ENCODE measurements at places on chromosomes 7 and 10.

DNA sequence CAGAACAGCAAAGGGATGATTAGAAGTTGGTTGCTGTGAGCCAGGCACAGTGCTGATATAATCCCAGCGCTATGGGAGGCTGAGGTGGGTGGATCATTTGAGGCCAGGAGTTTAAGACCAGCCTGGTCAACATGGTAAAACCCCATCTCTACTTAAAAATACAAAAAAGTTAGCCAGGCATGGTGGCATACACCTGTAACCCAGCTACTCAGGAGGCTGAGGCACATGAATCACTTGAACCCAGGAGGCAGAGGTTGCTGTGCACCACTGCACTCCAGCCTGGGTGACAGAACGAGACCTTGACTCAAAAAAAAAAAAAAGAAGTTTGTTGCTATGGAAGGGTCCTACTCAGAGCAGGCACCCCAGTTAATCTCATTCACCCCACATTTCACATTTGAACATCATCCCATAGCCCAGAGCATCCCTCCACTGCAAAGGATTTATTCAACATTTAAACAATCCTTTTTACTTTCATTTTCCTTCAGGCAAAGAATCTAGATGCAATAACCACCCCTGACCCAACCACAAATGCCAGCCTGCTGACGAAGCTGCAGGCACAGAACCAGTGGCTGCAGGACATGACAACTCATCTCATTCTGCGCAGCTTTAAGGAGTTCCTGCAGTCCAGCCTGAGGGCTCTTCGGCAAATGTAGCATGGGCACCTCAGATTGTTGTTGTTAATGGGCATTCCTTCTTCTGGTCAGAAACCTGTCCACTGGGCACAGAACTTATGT is 4.1 kb downstream of the IL6 start:
- DNase-seq = no peak

GRCh38 chr10:18279173-18279572 is 138.9 kb downstream of the CACNB2 start:
- no peak for DNase-seq

- DNase-seq = no peak
Observed at GRCh38 chr7:24740871-24741270, 16.4 kb downstream of the GSDME start.

DNA sequence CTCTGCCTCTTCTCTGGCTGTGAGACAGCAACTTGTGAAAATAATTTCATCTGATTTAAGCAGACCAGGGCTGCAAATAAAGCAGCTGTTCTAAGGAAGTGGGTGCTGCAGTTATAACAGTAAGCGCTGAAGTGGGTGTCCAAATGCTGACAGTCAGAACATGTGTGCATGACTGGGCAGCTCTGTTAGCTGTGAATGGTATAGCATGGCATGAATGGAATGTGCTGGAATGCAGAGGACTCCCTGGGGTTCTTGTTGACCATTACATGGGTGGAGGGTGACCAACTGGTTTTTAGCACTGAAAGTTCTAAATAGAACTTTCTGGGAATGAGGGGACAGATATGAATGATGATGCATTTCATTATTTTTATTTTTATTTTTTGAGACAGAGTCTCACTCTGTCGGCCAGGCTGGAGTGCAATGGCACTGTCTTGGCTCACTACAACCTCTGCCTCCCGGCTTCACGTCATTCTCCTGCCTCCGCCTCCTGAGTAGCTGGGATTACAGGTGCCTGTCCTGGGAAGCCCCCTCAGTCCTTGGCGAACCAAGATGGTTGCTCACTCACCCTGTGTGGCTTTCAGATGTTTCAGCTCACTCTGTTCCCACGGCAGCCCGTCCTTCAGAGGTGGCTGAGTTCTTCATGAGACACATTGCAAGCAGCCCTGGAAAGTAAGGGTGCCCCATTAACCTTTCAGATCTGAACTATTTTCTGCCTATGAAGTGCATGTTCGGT is 319.8 kb upstream of the PHYHIPL start:
- DNase-seq = no peak

GRCh38 chr7:3188946-3189345 is 112.1 kb upstream of the SDK1 start:
- no peak for DNase-seq

DNA sequence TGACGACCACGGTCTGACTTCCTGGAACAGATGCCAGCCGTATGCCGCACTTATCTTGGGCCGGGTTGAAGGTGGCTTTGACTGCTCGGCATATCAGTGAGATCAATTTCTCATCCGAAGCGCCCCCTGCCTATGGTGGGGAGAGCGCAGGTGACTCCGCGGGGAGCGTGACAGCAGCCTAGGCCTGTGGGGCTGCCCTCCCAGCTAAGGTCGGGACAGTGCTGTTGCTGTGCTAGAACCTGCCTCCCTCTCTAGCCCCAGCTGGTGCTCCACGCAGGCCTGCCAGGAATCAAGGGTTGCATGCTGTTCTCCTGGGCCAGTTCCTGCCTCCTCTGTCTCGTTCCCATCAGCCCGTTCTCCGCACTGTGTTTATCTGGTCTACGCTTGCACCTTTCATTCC is 49.8 kb downstream of the PODXL start:
- no peak for DNase-seq

DNA sequence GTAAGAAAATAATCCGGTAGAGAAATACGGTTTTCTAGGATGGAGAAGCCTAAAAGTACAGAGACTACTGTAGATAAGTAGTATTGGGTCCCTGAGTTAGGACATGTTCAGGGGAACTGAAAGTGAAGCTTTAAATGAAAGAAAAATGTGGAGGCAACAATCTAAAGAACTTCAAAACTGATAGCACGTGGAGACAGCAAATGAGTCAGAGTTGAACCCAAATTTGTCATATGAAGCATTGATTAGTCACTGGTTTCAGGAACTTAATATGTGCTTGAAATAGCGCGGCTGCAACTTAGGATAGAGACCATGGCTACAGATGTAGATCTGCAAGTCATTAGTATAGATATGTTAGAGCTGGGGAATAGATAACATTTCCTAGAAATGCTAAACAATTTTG is 1138.6 kb upstream of the SORCS1 start:
- no peak for DNase-seq

DNA sequence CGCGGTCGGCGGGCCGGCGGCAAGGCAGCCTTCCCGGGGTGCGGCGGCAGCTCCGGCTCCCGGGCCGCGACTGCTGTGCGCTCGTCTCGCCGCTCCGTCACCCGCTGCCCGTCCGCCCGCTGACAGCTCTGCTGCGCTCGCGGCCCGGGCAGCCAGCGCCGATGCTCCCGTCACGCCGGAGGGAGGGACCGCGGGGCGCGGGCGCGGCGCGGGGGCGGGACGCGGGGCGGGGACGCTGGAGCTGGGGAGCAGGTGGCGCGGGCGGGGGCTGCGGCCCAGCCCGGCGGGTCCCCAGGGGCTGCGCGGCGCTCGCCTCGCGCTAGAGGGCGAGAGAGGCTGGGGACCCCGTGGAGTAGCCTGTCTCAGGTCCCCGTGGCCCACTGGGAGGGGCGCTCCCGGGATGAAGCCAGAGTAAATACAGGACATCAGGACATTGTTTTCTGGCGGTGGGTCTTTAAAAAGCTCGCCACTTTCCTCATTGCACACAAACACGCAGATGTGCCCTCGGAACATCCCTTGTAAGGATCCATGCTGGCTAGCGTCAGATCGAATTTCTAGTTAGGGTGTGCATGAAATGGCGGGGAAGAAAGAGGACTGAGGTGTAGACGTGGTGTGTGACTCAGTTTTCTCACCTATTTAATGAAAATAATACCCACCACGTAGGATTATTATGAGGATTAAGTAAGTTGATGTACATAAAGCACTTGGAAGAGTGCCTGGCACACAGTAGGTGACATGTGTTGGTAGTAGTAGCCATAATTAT is at the start of gene ELAPOR2:
Gene ELAPOR2, minus strand, starts transcription at position 130 of the 763 bp plus-strand sequence. CDS start 141 bp downstream, outside the sequence.
- peak; percentile 54 for DNase-seq

DNA sequence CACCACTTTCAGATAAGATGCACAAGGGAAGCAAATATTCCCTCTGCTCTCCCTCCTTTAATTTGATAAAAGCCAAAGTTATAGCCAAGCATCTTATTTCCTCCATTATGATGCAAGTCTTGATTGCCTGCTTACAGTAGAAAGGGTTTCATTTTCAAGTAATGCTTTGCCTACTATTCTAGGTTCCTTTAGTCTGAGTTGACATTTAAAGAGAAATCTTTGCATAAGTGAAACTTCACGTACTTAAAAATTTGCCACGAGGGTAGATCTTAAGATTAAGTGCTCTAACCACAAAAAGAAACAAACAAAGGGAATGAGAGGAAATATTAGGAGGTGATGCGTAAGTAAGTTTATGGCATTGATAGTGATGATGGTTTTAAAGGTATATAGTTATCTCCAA is 78.1 kb upstream of the VWDE start:
- no peak for DNase-seq

- DNase-seq = no peak
Observed at GRCh38 chr10:17607603-17608332, 9.4 kb downstream of the HACD1 start.

- no peak for DNase-seq
Observed at GRCh38 chr10:96365571-96365970, 6.8 kb upstream of the OPALIN start.

- DNase-seq = no peak
Observed at GRCh38 chr7:2523461-2523936, 3.9 kb downstream of the LFNG start.

DNA sequence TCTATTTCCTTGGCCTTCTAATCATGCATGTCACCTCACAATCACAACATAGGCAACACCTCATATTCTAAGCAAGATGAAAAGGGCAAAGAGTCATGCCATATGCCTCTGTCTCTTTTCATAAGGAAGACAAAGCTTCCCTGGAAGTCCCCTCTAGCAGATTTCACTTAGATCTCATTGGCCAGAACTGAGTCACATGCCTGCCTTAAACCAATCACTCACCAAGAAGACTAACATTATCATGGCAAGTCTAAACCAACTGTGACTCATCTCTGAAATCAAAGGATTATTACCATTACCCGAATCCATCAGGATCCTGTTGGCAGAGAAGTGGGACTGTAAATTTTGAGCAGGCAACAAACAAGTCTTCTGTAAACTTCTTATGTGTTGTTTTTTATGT is 27.8 kb downstream of the CAV1 start:
- DNase-seq = no peak

DNA sequence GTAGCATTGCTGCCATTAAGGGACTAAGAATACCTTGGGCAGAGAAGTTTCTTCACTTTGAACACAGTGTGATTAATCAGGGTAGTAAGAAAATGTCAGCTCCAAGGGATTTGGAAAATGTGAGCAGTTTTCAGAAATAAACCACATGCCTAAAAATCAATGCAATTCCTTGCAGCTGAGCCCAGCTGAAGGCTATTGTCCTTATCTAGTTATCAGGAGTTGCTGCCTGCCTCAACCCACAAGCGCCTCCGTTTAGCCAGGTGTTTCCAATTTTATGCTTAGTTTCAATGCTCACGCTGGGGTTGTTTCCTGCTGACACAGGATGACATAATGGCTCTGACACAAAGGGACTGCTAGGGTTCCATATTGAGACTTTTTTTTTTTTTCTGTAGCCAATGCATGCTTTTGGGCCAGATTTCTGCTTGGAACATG is 132.3 kb upstream of the ANK3 start:
- DNase-seq = no peak

DNA sequence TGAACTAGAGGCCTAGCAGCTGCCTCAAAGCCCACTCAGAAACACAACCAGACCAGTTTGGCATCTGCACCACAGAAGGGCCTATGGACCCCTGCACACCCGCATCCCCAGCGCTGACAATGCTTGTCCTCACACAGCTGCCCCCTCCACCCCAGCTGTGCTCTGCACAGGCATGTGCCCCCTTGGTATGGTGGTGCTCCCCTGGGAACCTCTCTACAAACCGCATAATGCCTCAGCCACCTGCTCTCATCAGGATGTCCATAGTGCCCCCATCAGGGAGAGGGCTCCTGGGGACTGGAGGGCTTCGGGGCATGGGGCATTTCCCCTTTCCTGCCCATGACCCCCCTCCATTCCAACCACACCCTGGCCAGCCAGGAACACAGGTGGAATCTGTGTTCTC is 347.5 kb downstream of the GRID1 start:
- no peak for DNase-seq

DNA sequence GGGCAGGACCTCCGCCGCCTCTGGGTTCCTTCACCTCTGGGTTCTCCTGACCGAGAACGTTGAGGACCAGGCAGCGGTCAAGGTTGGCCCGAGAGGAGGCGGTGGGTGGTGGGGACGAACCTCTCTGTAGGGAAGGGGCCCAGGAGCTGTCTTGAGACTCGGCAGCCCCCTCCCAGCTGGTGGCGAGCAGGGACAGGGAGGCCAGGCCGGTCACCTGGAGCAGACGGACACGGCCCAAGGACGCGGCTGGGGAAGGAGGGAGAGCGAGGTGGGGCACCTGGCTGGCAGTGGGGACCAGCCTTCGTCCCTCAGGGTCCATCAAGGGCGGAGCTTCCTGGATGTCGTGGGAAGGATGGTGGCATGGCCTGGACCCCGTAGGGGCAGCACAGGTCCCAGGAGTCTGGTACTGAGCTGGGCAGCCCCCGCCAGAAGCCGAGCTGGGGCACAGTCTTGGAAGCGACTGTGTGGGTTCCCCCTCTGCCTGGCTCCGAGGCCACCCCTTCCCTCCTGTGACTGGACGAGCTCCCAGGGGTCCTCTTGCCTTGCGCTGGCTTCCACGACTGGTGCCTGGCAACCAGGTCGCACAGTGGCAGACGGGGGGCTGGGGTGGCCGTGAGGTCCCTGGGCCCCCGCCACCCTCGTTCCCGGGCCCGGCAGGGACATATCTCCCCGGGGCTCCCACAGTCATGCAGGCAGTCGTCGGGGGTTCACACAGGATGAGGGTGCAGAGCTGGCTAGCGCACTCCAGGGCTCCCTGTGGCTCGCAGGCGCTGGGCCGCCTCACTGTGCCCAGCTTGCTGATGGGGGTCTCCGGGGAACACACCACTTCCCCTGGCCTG is 89.9 kb downstream of the DNAJB6 start:
- no peak for DNase-seq

GRCh38 chr7:27947586-27948278 is 207.8 kb downstream of the TAX1BP1 start:
- no peak for DNase-seq

GRCh38 chr7:70457482-70457881 is 674.5 kb upstream of the GALNT17 start:
- no peak for DNase-seq

DNA sequence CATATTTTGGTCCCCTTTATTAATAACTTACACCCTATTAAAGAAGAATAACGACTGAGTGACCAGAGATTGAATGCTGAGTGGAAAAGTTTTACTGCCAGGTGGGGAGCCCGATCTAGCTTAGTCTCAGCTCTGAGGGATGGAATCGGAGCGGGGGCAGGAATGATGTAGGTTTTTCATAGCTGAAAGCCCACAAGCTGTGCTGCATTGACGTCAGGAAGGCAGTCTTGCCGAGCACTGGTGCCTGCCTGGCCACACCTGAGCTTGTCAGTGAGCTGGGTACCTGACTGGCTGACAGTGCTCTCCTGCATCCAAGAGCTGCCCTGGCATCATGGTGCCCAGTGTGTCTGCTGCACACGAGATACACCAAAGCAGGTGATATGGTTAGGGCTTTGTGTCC is 34.8 kb downstream of the GRK5 start:
- no peak for DNase-seq

DNA sequence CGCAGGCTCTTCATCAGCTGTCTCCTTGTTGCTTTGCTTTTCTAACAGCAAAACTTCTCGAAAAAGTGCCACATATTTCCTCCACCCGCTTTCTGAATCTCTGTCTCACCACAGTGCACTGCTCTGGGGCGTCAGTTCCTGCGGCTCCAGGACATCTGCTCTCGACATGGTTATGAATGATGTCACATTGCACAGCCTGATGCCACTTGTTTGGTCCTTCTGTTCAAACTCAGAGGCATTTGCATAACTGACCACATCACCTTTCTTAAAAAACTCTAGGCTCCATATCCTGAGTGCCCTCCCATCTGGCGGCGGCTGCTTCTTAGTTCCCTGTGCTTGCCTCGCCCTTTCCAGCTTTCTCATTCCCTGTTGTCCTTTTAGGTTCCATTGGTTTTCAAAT is 469.3 kb upstream of the COBL start:
- no peak for DNase-seq

GRCh38 chr10:35641676-35642034 is 441 bp downstream of the FZD8 start:
- DNase-seq = no peak
